Melanocyte of skin (primary cell): ENCODE measurements at places on chromosomes 6 and 20. TPM values are rescaled to one million over a fixed set of nuclear protein-coding genes. Genes with fewer than 3 reads are reported as not detected.

The SS18L1 gene
- 14.3 and 23.1 TPM in 2 replicates for total RNA-seq

The SOX18 gene
- 0.33 TPM in 1 of 2 replicates, not detected in the other for total RNA-seq

The PPP1R3G gene
- not detected in 2 replicates for total RNA-seq

The TMC2 gene
- total RNA-seq, result not detected in 2 replicates

The OARD1 gene
- total RNA-seq, result 9.3 and 10.0 TPM in 2 replicates

The FAM83C gene
- total RNA-seq, result not detected in 2 replicates

The RFX6 gene
- not detected in 2 replicates for total RNA-seq

The TSHZ2 gene
- not detected in 2 replicates for total RNA-seq

The DEFB116 gene
- total RNA-seq, result not detected in 2 replicates

The NKX2-4 gene
- total RNA-seq, result not detected in 2 replicates

The TUBB2A gene
- total RNA-seq, result 145 and 184 TPM in 2 replicates

The IL17F gene
- total RNA-seq, result not detected in 2 replicates

The MYBL2 gene
- total RNA-seq, result 22.7 and 27.6 TPM in 2 replicates

The CAGE1 gene
- 0.15 and 0.33 TPM in 2 replicates for total RNA-seq

The SAMD5 gene
- 3.3 and 6.5 TPM in 2 replicates for total RNA-seq

The CCM2L gene
- not detected in 2 replicates for total RNA-seq

The KCNK16 gene
- not detected in 2 replicates for total RNA-seq

The CRISP3 gene
- total RNA-seq, result not detected in 2 replicates

The GMEB2 gene
- 5.3 and 6.2 TPM in 2 replicates for total RNA-seq

The XKR7 gene
- total RNA-seq, result not detected in 2 replicates

The SLX4IP gene
- 3.8 and 5.8 TPM in 2 replicates for total RNA-seq

The RAMACL gene
- total RNA-seq, result 0.69 and 4.7 TPM in 2 replicates

The CTCFL gene
- total RNA-seq, result under 0.01 and 0.15 TPM in 2 replicates
